Stimulated activated CD8-positive, alpha-beta memory T cell treated with anti-CD3 and anti-CD28 coated beads, Interleukin-15, amount 100 ng/mL, for 1 hour (primary cell): ENCODE measurements at places on chromosomes 6 and 20.

DNA sequence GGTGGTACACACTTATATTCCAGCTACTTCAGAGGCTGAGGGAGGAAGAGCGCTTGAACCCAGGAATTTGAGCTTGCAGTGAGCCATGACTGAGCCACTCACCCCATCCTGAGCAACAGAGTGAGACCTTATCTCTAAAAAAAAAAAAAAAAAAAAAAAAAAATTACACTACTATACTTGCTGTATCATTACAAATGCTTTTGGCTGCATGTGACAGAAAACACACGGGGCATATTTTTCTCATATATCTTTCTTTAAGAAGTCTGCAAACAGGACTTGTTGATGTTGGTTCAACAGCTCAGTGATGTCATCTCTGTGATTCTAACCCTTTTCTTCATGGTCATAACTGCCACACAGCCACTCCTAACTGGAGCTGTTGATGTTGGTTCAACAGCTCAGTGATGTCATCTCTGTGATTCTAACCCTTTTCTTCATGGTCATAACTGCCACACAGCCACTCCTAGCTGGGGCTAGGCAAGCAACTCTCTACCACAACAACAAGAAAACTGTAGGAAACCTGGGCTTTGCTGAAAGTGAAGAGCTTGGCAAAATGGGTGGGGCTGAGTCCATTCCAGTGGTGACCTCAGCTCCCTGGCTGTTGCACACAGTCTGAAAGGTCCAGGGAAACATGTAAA is 19.8 kb downstream of the MTFR2 start:
- DNase-seq, result no peak

DNA sequence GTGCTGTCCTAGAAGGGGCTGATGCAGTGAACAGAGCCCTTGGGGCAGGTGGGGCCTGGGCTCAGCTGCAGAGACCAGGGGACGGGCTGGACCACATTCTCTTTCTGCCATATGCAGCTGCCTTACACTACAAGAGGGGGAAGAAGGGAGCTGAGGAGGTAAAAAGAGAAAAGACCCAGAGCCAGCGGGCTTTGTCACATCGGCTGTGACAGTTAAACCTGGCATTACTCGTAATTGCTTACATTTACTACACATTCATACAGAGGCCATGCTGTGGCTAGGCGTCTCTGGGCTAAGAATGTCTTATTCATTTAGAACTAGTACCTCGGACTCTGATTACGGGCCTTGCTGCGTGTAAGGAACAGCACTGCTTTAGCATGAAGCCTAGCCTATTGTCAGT is 12.8 kb upstream of the MAS1L start:
- no peak for DNase-seq

- no peak for DNase-seq
Observed at GRCh38 chr20:40943591-40943990, 85.0 kb upstream of the TOP1 start.

DNA sequence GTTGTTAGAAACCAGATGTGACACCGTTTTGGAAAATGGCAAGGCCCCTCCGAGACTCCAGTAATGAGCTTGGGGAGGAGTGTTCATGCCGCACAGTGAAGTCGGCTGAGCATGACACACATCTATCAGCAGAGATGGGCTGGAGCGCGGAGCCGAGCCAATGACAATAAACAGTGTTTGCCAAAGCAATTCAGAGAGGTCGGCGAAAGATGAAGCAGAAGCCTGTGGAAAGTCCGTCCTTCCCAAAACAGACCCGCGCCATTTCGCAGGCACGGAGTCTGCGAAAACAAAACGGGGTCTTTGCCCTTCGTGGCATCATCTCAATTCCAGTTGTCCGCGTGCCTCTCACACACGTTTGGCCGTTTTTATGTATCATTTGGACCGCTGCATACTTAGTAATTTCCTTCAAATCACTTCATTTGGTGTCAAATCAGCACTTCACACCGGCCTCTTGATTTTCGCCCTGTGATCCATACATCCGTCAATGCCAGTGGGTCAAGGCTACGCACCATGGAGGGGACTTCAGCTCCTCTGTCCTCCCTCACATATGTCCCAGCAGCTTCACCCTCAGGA is 71.3 kb downstream of the SULF2 start:
- no peak for DNase-seq

DNA sequence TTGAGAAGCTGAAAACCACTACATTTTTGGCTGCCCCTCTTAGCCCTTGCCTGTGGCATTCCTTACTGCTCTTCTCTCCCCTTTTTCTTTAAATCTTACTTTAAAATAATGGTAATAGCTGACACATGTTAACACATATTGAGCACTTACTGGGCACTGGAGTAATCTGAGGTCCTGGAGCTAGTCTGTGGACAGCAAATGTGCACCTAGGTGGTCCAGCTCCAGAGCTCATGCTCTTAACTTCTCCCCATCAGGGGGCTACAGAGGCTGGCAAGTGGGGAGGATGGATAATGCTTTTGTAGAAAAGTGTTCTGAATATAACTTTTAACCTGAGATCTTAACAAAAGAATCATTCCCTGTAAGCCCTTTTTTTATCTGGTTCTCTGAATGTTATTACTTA is 74.8 kb downstream of the ADGRB3 start:
- DNase-seq, result no peak

- no peak for DNase-seq
Observed at GRCh38 chr20:49306903-49307620, 29.2 kb upstream of the ZNFX1 start.

DNA sequence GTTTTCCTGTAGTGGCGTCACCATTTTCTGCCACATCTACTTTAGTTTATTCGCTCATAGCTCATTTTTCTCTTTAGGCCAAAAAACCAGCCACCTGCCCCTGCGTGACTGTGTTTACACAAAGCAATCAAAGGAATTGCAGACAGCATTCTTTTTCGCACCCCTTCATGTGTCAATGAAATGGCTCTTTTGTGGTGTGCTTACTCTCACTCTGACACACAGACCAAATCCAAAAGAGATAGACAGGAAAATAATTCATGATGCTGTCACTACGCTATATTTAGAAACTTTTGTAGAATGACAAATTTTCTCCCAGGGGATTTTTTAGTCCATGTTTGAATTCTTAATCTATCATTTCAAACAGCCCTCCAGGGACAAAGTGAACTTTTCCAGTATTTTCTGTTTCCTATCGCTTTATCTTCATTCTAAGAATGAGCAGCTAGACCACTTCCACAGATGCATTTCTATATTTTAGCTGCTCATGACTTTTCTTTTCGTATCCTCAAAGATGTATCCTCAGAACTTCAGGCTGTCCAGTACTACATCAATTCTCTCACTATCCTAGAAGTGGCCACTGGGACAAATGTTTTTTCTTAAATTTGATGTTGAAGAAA is 37.9 kb upstream of the KHDRBS2 start:
- DNase-seq, result no peak

GRCh38 chr6:1554476-1555310 is 55.0 kb upstream of the FOXC1 start:
- peak; percentile 45 for DNase-seq

DNA sequence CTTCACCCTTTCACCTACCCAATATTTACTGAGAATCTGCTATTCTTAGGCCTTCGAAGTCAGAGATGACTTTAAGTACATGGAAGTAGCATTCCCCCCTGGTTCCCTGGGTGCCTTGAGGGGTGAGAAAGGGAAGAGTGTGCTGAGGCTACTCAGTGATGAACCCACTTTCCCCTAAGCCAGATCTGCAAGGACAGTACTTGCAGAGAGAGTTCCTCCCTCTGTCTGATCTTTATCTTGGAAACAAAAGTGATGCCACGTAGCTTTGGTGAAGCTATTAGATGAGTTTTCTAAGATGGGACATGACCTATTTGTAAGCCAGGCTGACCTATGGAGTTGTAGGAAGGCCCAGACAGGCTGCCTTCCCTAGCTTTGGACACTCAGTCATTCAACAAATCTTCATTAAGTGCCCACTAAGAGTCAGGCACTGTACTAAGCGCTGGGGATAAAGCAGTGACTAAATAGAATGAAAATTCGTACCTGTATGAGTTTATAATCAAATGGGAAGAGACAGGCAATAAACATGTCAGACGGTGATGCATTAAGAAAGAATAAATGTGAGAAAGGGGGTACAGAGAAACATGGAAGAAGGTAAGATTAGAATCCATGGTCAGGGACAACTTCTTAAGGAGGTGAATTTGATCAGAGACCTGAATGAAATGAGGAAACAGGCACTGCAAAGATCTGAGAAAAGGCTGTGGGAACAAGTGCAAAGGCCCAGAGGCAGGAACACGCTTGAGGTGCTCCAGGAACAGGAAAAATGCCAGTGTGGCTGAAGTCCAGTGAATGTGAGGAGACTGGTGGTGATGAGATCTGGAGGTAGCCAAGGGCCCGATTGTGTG is 42.2 kb downstream of the BCL2L1 start:
- DNase-seq, result no peak
